ENCODE measurements at places on chromosomes 7 and 10. TPM values are rescaled to one million over a fixed set of nuclear protein-coding genes. Genes with fewer than 3 reads are reported as not detected.

Gene PAXIP1
- total RNA-seq, result 7.1 TPM

Gene CRTAC1
- total RNA-seq, result not detected

Gene GRM8
- not detected for total RNA-seq

Gene SORBS1
- 2.4 TPM for total RNA-seq

Gene ZNF239
- 5.0 TPM for total RNA-seq

Gene VPS37D
- 3.1 TPM for total RNA-seq

Gene MPP7
- not detected for total RNA-seq

Gene ATRNL1
- under 0.01 TPM for total RNA-seq

Gene SLC35G1
- 3.7 TPM for total RNA-seq

Gene TET1
- 3.6 TPM for total RNA-seq

Gene CRHR2
- total RNA-seq, result not detected

Gene NAT16
- total RNA-seq, result not detected

Gene OR2A42
- total RNA-seq, result not detected

Gene TMEM243
- total RNA-seq, result 56.2 TPM

Gene BMPER
- 86.9 TPM for total RNA-seq

Gene SFRP4
- 1.5 TPM for total RNA-seq

Gene PAPOLB
- total RNA-seq, result 0.24 TPM

Gene GPR85
- 0.39 TPM for total RNA-seq

Gene ERVW-1
- not detected for total RNA-seq

Gene SAP25
- total RNA-seq, result not detected

Gene FAM25C
- total RNA-seq, result not detected

Gene TMEM184A
- not detected for total RNA-seq

Gene LIPM
- not detected for total RNA-seq

Gene MALSU1
- total RNA-seq, result 73.8 TPM

Gene ACTR3C
- not detected for total RNA-seq

Gene SLC25A13
- total RNA-seq, result 14.5 TPM

Gene TMEM225B
- total RNA-seq, result 0.87 TPM

Gene KCNH2
- total RNA-seq, result not detected

Gene BLNK
- not detected for total RNA-seq

Gene CAMK2B
- total RNA-seq, result 0.44 TPM

Gene ADRA2A
- 9.0 TPM for total RNA-seq

Gene TAS2R41
- not detected for total RNA-seq

Gene EN2
- total RNA-seq, result 0.37 TPM

Gene CYTH3
- total RNA-seq, result 56.0 TPM

Gene ACSL5
- total RNA-seq, result 18.5 TPM

Gene PRSS37
- not detected for total RNA-seq

Gene TEX47
- not detected for total RNA-seq

Gene TSPAN15
- total RNA-seq, result 5.5 TPM

Gene AKR1C8
- not detected for total RNA-seq

Gene CPED1
- total RNA-seq, result 10.5 TPM

Gene CPVL
- 6.1 TPM for total RNA-seq

Gene PHYHIPL
- not detected for total RNA-seq

Gene ARHGEF35
- 2.9 TPM for total RNA-seq

Gene MALRD1
- total RNA-seq, result 0.50 TPM

Gene WASHC2C
- 29.8 TPM for total RNA-seq

Gene CLCN1
- total RNA-seq, result not detected

Gene HOXA6
- total RNA-seq, result not detected

Gene TES
- 35.6 TPM for total RNA-seq

Gene IKZF1
- not detected for total RNA-seq

Gene TMEM229A
- 7.6 TPM for total RNA-seq

Gene C10orf88
- total RNA-seq, result 5.4 TPM

Gene KLF14
- not detected for total RNA-seq

Gene RNF148
- total RNA-seq, result 0.19 TPM

Gene NAPEPLD
- total RNA-seq, result 11.2 TPM
